ENCODE measurements at places on chromosomes 16 and 17.

- no peak for DNase-seq
Measured at GRCh38 chr16:8862309-8863130, 6.3 kb downstream of the CARHSP1 start.

DNA sequence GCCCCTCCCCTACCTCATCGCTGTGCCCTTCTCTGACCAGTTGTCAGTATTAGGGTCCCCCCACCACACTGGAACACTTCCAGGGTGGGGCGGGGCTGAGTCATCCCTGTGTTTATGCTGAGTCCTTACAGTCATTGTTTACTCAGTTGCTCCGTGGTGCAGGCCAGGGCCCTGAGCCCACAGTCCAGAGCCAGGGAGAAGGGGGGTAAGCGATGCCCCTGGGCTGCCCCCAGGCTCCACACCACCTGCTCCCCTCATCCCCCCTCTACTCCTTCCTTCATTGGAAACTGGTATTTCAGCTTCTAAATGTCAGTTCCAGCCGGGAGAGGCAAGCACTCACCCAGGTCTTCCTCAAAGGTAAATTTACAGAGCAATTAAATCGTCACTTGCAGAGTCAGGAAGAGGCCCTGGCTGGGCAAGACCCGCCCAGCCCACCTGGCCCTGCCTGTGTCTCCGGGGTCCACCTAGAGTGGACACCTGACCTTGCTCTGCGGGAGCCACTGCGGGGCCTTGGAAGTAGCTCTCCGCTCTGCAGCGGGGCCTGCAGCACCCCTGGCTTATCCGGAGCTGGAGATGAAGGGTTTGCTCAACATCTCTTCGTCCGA is 4.8 kb downstream of the ATP2A3 start:
- DNase-seq, result no peak

DNA sequence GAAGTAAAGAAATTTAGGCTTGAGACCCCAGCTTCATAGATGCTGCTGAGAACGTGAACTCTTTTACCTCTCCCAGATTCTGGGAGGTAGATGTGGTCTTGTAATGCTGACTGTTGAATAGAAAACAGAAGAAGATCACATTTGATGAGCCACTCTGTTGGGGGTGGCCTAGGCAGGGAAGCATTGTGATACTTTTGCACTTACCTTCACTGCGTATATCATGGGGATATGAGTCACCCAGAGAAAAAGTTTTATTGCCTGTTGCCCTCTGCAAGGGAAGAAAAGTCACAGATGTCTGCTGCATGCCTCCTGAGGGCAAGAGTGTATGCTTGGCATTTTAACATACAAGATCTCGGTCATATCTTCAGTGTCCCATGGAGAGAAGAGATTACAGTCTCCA is 365.4 kb downstream of the SNX29 start:
- no peak for DNase-seq

- no peak for DNase-seq
Measured at GRCh38 chr17:18142417-18142816, 33.9 kb downstream of the MYO15A start.

DNA sequence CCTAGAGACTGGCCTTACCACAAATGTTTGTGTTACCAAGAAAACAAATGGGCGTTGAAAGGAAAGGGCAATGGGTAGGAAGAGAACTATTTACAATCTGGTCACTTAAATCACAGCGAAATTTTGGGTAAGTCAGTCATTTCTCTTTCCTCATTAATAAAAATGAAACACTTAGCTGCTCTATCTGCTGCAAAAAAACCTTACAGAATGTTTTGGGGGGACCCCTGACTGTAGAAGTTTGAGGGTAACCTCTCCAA is 742 bp upstream of the NUTF2 start:
- DNase-seq, result peak; percentile 26

DNA sequence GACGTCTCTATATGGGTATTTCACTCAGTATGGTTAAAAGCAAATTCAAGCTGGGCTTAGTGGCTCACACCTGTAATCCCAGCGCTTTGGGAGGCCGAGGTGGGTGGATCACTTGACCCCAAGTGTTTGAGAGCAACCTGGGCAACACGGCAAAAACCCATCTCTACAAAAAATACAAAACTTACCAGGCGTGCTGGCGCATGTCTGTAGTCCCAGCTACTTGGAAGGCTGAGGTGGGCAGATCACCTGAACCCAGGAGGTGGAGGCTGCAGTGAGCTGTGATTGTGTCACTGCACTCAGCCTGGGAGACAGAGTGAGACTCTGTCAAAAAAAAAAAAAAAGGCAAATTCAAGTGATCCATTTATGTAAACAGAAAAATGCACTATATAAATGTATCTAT is 1.3 kb upstream of the TNFRSF17 start:
- no peak for DNase-seq

DNA sequence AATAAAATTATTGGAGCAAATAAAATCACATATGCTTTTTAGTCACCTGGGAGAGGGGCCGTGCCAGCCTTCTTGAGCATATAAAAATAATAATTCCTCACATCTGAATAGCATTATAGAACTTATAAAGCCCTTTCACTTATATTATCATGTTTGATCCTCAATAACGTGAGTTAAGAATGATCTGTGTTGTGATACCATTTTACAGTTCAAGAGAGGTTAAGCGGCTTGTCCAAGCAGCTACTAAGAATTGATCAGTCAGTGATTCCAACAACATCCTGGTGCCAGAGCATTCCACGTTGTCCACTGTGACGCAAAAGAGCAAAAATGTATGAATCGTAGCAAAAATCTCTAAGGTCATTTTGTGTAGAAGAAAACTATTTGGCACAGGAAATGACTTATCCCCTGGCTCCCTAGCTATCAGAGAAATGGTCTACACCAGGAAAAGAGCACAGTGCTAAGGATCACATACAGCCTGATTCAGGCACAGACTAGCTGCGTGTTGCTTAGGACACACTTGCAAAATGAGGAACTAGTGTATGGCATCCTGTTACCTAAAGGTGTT is 33.0 kb downstream of the ANKFN1 start:
- DNase-seq, result no peak

DNA sequence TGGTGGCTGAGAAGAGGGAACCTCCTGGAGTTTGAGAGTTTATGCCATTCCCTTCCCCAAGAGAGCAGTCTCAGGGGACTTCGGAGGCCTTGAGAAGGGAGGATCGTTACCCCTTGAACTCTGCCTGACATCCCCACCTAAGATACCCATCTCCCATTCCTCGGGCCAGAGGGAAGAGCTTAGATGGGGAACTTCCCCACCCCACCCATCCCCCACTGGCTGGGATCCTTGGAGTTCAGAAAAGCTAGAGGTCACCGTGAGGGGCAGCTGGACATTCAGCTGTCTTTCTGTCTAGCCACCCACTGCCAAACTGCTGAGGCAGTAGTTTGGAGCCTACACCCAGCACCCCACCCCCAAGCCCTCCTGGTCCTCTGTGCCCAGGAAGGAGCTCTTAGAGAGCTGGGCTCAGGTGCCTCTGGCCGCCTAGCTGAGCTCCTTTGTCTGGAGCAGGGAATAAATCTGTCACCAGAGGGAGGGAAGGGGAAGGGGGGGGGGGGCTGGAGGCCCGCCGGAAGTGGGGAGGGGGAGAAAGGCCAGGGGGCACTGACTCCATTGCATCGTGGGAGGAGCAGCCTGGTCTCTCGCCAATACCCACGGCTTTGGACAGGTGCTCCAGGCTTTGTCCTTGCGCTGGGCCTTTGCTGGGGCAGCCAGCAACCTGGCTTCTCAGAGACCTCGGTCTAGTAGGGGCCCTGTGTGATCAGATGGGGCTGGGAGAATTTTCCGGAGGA is 1.0 kb downstream of the HSD11B2 start:
- DNase-seq, result no peak

- DNase-seq, result no peak
Measured at GRCh38 chr17:27977751-27978688, 64.5 kb upstream of the NLK start.

GRCh38 chr17:75637143-75637538 is 3.9 kb downstream of the SMIM5 start:
- DNase-seq, result no peak

GRCh38 chr17:9240659-9241370 is 219.5 kb downstream of the NTN1 start:
- no peak for DNase-seq

DNA sequence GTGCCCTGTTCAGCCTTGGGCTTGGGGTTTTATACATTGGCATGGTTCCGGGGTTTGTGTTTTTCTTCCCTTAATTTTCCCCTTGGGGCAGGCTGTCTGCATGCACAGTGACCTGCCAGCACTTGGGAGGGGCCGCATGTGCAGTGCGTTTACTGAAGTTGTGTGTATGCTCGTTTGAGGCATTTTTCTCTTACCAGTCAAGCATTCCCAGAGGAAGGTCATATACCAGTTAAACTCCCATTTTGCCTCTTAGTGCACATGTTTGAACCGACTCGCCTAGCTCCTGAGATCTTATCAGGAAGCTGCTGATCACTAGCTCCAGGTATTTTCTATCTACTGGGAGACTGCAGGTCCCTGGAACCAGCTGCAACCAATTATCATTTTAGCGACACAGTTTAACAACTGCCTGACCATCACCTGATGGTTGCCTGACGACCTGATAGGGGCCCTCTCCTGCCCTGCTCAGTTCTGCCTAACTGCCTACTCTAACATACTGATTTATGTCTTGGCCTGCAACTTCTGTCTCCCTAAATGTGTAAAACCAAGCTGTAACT is 51.4 kb downstream of the MFSD11 start:
- DNase-seq, result no peak

GRCh38 chr17:77427391-77427991 is 286.7 kb downstream of the SEC14L1 start:
- DNase-seq, result no peak

GRCh38 chr16:31064882-31065461 is 9.1 kb downstream of the ZNF668 start:
- no peak for DNase-seq

- no peak for DNase-seq
Measured at GRCh38 chr16:57381791-57382534, 9.7 kb downstream of the CX3CL1 start.

Measured in activated CD4-positive, alpha-beta T cell treated with anti-CD3 and anti-CD28 coated beads, Interleukin-10, Interleukin-2, amounts not matched to agents 100 ng/mL and 50 ng/mL, durations not matched to agents 16 hours and 8 hours (primary cell).